ENCODE measurements at places on chromosomes 4 and X.

- DNase-seq: no peak
These were observed 21.8 kb downstream of the RPS6KA3 start for GRCh38 chrX:20244931-20245330.

DNA sequence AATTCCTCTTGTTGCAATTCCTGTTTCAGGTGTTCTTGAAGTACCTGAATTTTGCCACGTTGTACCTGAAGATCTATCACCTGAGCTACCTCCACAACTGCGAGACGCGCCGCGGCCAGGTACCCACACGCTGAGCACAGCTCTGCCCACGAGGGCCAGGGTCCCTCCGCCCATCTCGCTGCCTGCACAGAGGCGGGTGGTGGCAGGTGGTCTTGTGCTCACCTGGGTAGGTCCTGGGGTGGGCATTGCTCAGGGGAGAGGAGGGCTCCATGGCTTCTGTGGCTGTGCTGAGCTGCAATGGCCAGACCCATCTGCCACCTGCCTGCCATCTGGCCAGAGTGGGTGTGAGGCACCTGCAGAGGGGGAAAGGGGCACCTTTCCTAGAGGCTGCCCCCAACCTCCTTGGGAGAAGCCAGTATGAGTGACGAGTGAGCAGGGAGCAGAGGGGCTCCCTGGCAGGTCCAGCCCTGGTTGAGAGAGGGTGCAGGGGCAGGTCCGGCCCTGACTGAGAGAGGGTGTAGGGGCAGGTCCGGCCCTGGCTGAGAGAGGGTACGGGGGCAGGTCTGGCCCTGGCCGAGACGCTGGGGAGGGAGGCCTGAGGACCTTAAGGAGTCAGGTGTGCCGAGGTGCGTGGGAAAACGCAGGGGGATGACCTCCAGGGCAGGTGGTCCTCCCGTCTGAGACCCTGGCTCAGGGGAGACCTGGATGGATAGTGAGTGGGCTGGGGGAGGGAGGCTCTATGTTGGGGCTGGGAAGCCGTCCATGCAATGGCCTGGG is 10.7 kb downstream of the PDE6B start:
- DNase-seq: no peak

- no peak for DNase-seq
These were observed 562 bp upstream of the OSTC start for GRCh38 chr4:108649863-108650211.

- DNase-seq: peak; percentile 8
These were observed 148.4 kb downstream of the AR start for GRCh38 chrX:67692246-67692645.

GRCh38 chrX:9493936-9494335 is 29.1 kb downstream of the TBL1X start:
- no peak for DNase-seq

DNA sequence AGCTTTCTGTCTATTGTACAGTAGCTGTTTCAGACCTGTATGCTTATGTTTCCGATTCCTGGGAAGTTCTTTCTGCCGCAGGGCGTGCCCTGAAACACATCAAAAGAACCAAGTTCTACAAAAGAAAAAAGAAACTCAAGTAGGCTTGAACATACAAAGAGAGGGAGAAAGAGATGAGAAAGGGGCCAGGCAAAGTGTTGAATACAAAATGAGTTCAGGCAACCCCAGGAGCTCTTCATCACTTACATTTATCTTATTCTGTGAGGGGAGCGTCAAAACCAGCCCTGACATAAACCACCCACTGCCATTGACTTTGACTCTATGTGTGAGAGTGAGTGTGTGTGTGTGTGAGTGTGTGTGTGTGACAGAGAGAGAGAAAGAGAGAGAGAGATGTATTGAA is 26.5 kb upstream of the ATOH1 start:
- DNase-seq: no peak

DNA sequence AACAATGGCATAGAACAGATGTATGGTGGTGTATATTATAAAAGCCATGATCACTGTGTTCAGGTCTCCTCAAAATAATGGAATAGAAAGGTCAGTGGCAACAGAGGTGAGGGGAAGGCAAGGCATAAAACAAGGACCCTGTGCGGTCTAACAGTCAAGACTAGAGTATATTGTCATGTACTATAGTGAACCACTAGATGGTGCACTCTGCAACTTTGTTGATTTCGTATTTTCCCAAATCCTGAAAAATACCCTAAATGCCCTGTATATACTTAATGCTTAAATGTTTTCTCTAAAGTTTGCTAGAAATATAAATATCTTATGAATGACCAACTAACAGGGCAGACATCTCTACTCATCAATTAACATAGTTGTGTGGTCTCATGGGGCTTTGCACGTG is 453.0 kb downstream of the PCDH11X start:
- DNase-seq: no peak

DNA sequence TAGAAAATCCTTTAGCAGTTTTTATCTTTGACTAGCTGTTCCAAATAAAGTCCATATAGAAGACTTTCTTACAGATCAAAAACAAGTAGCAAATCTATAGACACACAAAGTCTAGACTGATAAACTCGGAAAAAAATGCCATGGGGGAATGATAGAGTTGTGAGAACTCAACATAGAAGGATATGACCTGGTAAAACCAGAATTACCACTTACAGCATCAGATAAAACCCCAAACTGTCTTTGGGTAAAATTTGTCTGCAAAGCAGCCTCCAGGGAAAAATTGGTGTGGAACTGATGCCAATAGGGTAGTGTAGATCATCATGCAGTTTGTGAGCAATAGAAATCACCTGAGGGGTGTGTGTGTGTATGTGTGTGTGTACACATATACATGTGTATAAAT is 579.1 kb downstream of the SPOCK3 start:
- no peak for DNase-seq

DNA sequence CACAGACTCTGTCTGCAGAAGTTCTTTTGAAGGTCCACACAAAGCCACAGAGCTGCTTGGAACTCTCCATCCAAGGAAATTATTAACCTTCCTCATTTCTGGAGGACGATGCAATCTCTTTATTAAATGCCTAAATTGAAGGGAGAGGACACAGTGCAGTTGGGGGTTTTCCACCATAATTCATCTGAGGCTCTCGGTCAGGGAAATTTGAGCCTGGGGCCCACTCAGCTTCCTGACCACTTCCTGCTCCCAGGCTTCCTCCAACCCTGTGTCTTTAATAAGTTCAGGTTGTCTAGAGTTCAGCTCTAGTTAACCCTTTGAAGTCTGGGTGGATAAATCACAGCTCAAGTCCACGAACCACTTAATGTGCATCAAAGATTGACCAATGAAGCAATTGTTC is 58.5 kb downstream of the PRPS1 start:
- peak; percentile 40 for DNase-seq

- DNase-seq: no peak
These were observed 105.9 kb downstream of the CPZ start for GRCh38 chr4:8698341-8699062.

GRCh38 chr4:117447925-117448324 is 362.5 kb upstream of the TRAM1L1 start:
- DNase-seq: no peak

DNA sequence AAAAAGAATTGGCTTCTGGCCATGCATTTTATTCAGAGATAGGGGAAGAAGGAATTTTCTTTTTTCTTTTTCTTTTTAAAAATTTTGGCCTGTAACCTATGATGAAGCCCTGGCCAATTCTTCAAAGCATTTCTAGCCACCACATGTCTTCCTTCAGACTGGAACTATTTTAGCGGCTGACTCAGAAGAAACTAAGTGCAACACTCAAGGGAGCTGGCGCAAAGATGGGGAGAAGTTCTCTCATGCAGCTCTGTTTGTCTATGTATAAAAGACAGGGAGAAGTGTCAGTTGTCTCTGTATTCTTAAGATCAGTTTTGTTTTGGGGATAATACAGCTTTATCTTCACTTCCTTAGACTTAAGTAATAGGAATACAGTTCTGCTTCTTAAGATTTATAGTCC is 46.1 kb downstream of the MBNL3 start:
- peak; percentile 25 for DNase-seq

DNA sequence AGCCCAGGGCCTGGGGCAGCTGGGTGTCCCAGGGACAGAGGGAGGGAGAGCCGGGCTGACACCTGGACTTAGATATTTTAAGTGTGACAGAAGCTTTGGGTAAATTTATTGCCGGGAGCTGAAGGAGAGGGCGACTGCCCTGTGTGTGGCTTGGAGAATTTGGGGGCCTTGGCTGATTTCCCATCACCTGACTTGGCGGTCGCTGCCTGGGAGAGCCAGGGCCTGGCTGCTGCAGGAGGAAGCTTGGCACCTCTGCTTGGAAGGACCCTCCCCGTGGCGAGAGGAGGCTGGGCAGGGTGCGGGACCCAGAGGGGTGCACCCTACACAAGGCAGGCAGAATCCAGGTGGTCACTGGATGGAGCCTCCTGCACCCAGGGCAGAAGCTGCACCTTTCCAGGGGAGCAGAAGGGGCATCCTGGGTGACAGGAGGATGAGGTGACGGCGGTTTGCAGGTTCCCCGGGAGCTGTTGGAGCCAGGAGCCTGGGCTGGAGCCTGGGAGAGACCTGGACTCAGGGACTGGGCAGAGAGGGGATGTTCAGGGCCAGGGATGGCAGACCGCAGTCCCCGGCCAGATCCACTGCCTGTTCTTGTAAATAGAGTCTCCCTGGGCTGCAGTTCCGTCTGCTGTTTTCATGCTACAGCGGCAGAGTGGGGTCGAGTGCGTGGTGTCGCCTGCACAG is 72.0 kb downstream of the RGS12 start:
- no peak for DNase-seq

DNA sequence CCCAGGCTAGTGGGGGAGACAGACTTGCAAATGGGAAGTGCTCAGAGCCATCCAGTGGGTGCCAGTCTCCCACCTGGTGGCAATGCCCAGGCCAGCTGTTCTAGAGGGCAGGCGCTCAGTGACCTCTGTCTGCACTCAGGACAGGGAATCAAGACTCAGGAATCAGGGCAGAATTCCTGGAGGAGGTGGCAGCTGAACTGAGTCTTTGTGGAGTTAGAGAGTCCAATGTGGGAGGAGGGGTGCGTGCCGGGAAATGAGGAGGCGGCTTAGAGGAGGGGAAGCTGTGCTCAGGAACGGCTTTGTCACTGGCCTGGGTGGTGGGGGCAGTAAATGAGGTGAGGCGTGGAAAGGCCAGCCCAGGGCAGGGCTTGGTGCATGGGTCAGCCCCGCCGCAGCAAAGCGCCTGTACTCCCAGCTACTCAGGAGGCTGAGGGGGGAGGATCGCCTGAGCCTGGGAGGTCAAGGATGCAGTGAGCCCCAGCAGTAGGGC is 31.3 kb upstream of the SORCS2 start:
- DNase-seq: no peak

- no peak for DNase-seq
These were observed 503 bp upstream of the PDE5A start for GRCh38 chr4:119629142-119629471.

GRCh38 chr4:99934891-99935290 is 11.5 kb downstream of the DNAJB14 start:
- DNase-seq: peak; percentile 26

- peak; percentile 56 for DNase-seq
These were observed 125.3 kb downstream of the COL4A6 start for GRCh38 chrX:108312957-108313356.

DNA sequence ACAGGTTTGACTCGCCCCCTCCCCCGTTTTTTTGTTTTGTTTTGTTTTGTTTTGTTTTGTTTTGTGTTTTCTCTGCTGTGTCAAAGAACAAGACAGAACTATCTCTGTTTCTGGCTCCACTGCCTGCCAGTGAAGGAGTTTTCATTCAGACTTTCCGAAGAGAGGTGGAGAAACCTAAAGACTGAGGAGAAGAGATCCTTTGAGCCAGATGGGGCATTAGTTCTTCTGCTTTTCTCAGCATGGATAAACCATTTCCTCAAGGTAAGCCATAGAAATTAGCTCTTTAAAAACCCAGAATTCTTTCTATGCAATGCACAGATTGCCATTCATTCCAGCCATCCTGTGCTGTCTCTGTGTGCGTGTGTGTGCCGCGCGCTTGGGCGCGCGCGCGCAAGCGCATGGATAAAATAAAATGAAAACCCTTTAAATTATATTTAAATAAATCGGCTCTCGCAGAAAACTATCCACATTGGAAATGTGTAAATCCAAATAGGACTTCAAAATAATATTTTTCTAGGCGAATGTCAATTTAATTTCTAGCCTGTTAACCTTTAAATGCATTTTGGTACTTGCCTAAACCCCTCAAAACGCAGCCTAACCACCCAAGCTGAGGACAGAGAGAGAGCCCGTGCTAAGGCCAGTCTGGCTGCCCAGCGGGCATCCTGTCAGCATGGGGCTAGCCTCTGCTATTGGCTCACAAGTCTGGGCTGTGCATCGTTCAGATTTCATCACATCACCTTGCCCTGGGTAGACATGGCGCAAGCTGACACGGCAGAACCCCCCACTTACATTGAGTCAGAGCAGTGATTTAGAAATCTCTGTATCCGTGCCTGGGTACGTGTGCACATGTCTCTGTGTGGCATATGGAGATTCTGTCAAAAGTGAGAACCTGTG is 113.0 kb upstream of the VAMP7 start:
- DNase-seq: peak; percentile 64

- no peak for DNase-seq
These were observed 5.7 kb downstream of the PSAPL1 start for GRCh38 chr4:7429069-7429416.

DNA sequence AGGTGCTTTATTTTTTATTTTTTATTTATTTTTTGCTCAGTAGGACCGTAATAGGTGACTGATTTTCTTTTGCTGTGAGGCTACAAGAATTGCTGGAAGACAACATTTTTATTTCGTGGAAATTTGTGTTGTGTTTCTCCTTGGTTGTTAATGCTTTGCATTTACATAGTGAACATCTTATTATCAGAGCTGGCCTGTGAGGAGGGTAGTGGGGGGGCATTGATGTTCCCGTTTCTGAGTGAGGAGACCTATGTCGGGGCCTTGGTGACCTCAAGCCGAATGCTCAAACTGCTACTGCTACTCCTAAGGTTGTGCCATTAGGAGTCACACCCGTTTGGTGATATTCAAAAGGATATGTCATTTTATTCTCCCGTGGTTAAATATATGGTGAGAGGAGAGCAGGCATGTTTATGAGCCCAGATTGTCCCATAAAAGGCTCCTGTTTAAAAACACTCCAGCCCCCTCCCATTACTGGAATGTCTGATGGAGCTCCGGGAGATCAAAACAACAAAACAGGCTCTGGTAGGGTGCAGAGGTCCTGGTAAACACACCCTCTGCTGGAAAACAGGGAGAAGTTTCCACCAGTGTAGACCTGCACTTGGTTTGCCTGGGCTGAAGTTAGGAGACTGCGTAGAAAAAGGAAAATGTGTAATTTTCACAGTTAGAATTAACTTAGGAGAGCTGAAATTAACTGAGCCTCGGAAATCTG is 5.6 kb downstream of the PDGFRA start:
- DNase-seq: no peak

DNA sequence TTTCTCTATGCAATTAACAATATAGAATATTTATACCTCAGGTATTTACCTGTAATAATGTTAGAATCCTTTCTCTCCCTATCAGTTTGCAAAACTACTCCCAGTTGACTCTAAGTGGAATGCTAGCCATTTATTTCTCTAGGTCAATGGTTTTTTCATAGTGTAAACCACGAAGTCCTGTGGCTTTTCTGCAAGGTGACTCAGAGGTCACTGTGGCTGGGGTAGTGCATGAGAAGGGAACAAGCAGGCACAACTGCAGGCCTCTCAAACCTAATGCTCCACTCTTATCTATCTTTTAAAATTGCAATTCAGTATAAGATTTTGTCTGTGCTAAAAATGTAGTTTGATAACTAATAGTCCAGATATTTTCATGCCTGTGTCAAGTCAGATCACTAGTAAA is 159.4 kb downstream of the ANTXR2 start:
- peak; percentile 74 for DNase-seq

- DNase-seq: peak; percentile 16
These were observed 100.6 kb downstream of the AKAP4 start for GRCh38 chrX:50100188-50100587.

All from mesenchymal stem cell (in vitro differentiated cells and primary cell).